ENCODE measurements at places on chromosomes 6 and 20.

- DNase-seq: no peak
These were observed 75.2 kb upstream of the ARID1B start for GRCh38 chr6:156701966-156702365.

DNA sequence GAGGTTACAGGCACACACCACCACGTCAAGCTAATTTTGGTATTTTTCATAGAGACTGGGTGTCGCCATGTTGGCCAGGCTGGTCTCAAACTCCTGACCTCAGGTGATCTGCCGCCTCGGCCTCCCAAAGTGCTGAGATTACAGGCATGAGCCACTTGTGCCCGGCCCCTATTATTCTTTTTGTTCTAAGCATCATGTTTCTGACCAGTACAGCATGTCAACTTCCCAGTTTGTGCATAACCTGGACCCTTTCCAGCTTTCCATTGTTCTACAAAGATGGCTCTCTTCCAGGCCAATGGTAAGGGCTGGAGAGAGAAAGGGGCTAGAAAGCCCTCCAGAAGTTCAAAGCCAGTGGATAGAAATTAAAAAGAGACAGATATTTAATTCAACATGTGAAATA is 91.3 kb upstream of the TNFAIP3 start:
- no peak for DNase-seq

DNA sequence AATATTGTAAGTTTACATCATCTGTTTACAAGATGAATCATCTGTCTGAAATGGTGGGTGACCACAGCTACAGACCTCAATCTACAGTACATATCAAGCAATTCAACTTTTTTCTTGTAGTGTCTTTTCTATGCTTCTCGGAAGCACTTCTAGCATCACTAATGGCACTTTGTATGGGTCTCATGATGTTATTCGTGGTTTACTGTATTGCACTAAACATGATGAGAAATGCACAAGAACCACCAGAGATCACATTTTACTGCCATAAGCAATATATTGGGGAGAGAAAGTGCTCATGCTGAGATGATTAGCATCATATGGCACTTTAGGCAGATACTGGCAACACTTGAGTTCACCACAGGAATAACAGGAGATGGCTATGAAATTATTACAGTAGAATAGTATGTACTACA is 15.4 kb upstream of the BTBD3 start:
- DNase-seq: no peak

DNA sequence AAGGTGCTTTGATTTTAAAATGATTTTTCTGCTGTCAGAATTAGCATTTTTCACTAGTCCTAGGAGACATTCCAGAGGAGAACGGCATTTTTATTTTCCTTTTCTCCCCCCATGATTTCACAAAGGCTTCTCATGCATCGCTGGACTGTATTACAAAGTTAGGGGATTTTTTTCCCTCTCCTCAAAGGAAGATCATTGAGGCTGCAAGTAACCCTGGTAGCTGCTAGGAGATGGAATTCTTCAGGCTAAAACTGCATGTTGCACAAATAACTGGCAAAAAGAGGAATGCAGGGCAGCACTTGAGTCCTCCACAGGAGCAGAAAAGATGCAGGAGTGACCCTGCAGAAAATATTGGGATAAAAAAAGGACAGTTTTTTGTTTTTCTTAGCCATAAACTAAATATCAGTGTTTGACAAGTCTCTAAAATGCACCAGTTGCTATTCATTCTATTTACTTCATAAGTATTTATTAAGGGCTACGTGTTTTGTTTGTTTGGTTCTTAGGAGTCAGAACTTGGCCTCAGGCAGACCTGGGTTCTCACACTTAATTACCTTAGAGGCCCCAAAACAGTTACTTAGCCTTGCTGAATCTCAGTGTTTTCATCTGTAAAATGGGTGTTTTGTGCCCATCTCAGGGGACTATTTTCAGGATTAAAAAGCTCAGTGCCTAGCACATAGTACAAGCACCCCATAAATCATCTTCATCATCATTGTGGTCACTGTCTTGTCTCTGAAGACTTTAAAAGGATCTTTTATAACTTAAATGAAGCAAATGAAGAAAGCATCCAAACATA is 144.5 kb upstream of the ID4 start:
- DNase-seq: no peak

DNA sequence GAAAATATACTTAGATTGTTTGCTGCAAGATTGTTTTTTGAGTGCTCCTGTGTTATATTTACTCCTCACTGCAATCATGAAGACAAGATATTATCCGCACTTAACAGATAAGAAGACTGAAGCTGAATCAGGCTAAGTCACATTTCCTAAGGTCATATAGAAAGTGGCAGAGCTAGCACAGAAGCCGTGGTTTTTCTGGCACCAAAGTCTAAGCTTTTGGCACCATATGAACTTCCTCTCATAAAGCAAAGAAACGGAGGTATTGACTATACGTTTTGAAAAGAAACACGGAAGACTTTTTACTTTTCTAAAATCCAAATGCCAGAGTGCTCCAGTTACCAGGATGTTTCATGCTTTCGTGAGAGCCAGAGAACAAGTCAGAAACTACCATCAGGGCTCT is 9.3 kb upstream of the DTD1 start:
- DNase-seq: no peak

DNA sequence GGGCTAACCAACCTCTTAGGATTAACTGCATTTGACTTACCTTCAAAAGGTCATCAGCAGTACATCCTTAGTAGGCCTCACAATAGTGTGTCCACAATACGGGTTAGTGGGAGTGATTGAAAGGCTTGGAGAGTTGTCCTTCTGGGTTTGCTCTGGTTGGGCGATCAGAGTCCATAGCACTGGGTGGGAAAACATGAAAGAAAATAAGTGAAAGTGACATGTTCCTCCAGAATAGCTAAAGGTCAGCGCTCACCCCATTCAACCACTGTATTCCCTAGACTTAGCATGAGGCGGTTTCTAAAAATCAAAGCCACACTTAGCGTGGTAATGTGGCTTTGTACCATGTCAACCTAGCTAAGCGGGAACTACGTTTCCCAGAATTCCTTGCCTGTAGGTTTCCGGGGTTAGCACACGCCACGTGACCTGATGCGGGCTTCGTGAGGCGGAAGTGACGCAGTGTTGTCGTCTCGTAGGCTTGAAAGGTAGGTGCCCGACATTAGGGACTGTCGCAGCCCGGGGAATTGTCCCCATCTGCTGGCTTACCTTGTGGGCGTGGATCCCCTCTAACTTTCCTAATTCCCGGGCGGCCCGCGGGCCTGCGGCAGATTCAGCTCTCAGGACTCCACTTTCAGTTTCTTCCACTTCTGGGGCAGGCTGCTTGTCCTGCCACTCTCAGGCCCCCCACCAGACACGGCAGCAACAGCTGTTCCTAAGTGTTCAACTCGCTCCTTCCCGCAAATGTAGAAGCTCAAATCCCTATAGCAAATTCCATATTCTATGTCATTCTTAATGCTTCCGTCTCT is 19.8 kb upstream of the SCP2D1 start:
- peak; percentile 87 for DNase-seq

GRCh38 chr6:140434761-140435160 is 1060.3 kb upstream of the CITED2 start:
- no peak for DNase-seq

- no peak for DNase-seq
These were observed 110.2 kb downstream of the FAM50B start for GRCh38 chr6:3959385-3959784.

DNA sequence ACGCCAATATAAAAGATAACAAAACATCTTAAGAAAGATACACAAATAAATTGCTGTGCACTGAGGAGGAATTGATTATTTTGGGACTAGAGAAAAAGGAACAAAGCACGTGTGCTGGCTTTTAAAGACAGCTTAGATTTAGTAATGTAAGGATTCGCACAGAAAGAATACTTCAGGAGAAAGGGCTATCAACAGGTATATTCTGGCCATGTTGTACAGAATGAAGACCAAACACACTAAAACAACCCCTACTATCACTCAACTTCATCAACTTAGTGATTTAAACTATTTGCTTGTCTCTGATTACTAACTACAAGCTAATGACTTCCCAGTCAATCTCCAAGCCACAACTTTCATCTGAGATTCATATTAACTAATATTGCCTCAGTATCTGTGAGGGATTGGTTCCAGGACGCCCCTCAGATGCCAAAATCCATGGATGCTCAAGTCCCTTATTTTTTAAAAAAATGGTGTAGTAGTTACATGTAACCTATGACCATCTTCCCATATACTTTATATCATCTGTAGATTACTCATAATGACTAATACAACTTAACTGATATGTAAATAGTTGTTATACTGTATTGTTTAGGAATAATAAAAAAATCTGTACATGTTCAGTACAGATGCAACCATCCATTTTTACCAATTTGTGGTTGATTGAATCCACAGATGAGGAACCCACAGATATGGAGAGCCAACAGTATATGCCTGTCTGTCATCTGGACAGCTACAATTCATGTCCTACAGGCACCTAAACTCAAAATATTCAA is 4.5 kb downstream of the DEK start:
- no peak for DNase-seq

- DNase-seq: no peak
These were observed 76.1 kb downstream of the SULF2 start for GRCh38 chr20:47708953-47709833.

- DNase-seq: no peak
These were observed 116.5 kb downstream of the CD24 start for GRCh38 chr6:106857771-106858652.

DNA sequence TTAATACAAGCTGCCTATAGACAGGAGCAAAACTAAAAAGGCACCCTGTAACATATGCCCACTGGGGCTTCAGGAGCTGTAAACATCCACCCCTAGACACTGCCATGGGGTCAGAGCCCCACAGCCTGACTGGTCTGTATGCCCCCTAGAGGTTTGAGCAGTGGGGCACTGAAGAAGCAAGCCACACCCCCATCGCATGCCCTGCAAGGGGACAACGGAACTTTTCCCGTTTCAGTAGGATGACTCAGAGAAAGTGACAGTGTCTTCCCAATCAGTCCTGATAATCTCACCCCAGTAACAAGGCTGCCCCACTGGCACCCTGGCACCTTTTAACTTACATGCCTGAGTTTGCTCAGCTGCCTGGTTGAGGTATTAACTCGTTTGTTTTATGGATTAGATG is 35.9 kb downstream of the BEND3 start:
- no peak for DNase-seq

DNA sequence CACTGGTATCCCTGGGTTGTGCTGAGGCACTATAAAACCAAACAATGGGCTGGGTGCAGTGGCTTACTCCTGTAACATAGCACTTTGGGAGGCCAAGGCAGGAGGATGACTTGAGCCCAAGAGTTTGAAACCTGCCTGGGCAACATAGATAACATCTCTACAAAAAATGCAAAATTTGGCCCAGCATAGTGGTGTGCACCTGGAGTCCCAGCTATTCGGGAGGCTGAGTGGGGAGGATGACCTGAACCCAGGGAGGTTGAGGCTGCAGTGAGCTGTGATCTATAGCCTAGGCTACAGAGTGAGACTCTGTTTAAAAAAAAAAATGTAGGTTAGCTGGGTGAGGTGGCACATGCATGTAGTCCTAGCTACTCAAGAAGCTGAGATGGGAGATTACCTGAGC is 7.7 kb upstream of the SLC4A11 start:
- no peak for DNase-seq

DNA sequence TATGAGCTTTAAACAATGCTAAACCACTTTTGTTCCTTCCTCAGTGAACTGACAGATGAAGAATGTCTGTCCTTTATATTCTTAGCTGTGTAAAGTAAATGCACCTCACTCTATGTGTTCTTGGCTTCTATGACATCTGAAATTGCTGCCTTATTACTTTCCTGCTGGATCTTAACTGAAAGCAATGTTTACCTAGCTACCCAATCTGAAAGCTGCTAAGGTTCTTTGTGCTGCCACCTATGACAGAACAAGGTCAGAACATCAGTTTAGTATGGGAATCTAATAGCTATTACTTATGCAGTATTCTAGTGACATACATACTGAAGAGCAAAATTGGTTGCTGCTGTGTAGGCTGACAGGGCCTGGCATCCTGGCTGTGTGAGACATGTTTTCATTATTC is 444.1 kb downstream of the KHDRBS2 start:
- no peak for DNase-seq

GRCh38 chr6:25057111-25057905 is 121.5 kb upstream of the RIPOR2 start:
- DNase-seq: no peak

Measured in Caco-2 (cell line).